ENCODE measurements at places on chromosomes 2 and 18.

GRCh38 chr2:173090276-173090877 is 14.7 kb downstream of the MAP3K20 start:
- DNase-seq: peak; percentile 47

DNA sequence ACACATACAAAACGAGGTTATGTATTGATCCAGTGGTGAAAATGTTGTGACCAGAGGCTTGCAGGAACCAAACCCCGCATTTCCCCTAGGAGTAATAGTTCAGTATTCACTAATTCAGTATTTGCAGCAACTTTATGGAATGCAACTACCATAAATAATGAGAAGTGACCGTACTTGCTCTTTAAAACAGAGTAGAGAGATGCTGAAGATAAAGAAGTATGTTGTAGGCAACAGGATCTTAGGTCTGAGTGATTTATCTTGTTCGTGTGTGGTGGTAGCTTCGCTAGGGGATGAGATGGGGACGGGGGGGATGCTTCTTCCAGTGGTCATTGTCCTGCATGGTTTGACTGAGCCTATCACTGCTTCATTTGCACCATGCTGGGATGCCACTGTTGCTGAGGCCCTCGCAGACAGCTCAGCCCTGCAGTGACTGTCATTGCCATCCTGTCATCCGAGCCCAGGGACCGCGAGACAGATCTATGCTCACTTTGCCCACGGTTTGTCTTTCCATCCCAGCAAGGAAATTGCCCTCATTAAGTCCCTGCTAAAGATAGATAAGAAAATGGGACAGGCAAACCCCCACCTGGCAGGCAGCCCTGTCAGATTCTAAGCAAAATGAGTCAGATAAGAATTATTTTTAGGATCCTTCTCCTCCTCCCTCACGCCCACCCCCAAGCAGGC is 181.3 kb downstream of the CTIF start:
- DNase-seq: no peak

DNA sequence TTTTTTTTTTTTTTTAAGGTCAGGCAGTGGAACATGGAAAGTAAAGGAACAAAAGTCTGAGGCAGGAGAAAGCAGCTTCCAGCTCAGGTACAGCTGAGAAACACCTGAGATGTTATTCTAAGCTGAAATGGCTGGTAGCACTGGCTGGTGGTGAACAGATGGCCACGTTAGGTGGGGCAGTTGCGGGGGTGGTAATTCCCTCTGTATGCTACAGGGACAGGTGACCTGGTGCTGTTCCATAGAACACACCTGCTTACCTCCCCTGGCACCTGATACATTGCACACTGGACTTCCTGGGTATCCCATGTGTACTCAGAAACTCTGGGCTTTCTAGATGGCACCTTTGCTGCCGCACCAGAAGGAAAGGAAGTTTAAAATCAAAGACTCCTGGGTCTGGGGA is 333.3 kb downstream of the SLC8A1 start:
- DNase-seq: no peak

DNA sequence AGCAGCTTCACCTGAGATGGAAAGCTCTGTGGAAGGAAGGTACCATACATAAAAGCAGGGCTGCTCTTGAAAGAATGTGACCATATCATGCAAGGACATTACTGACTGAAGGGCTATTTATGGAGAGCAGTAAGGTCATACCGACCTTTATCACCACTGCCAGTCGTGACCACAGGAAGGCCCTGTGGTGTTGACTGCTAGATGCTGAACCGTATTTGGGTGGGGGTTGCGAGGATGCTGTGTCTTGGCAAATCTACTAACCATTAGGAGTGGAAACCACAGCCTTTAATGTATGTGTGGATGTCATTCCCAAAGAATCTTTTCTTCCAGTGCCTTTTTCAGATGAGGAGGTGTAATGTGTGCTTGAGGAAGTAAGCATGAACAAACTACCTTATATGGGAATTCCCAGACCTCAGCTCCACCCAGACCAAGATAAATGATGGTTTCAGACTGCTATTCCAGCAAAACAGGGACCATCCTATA is 60.8 kb downstream of the LIMS1 start:
- no peak for DNase-seq

DNA sequence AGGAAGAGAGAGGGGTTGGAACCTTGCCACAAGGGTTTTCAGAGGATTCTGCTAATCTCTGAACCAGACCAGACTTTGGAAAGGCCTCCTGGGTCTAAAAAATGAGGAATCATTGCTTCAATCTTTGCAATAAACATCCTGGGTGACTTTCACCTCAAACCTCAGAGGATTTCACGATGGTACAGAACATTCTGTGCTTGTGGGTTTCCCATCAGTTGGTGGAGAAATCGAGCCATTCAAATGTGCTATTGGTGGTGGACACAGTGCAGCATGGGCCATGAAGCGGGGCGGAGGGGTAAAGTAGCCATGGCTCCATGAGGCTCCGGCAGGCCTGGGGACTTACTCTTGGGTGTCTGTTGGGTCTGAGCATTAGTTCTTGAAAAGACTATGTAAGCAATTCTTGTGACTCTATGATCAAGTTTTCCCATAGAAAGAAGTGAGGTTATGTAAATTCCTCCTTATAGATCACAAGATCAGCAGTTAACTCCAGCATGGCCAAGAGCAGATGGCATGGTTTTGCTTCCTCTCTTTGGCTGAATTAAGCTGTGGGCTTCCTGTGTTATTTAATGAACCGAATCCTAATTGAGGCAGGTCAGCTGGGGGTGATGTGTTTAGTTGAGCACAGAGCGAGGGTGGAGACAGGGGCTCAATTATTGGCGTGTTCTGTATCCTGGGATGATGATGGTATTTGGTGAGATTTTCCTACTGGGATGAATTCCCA is 1.9 kb upstream of the IL1R2 start:
- no peak for DNase-seq

GRCh38 chr2:85547859-85548607 is 9.1 kb downstream of the MAT2A start:
- DNase-seq: no peak

DNA sequence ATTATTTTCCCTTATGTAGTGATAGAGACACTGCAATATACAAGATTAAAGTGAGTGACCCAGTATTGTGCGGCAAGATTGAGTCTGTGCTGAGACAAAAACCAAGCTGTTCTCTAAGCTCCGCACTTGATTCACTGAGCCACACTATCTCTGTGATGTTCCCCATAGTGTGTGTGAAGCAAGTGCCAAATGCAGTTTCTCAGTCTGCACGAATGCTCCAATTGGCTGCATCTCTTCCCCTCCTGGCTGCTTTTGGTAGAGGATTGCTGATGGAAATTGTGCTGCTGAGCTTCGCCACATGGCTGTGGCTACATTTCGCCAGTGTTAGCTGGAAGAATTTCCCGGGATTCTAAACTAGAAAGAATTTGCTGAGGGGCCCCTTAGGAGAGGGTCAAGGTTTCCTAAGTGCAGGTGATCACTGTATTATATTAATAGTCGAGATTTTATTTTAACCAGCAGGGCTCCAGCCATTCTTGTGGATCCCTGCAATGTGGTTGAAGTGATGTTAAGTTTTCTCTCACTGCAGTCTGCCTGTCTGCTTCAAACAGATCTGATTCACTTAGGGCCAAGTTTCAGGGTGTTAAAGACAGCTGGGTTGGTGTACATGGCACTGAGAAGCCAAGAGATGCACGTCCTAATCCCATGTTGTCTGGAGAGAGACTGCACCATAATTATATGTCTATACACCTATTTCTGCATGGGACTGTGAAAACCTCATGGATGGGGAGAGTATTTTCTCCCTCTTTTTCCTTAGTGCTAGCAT is 317.2 kb downstream of the DCC start:
- no peak for DNase-seq

- DNase-seq: no peak
Measured at GRCh38 chr2:55230551-55230950, 1.5 kb downstream of the CLHC1 start.

- DNase-seq: no peak
Measured at GRCh38 chr2:55133467-55134315, 83.4 kb upstream of the RTN4 start.

- no peak for DNase-seq
Measured at GRCh38 chr2:230715201-230715600, 2.6 kb downstream of the CAB39 start.

- DNase-seq: no peak
Measured at GRCh38 chr2:126893606-126894005, 5.1 kb upstream of the TEX51 start.

- DNase-seq: peak; percentile 13
Measured at GRCh38 chr2:72605836-72606442, 219.9 kb downstream of the EXOC6B start.

GRCh38 chr2:24691806-24692205 is 101.4 kb downstream of the PTRHD1 start:
- DNase-seq: no peak

DNA sequence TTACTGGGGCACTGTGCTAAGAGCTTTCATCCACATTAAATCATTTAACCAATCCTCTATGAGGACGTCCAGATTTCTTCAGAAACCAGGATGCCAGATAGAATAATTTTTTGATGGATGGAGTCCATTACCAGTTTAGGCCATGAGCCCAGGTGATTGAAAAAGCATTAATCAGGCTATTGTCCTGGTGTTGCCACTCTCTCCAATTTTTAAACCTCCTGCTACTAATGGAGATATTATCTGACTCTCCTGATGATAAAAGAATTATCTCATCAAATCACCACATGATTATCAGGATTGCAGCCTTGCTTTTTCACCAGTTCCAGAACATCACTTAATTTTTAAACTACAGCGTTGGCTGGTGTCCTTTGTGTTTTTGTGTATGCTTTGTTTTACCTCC is 402.2 kb downstream of the CLIP4 start:
- DNase-seq: no peak

DNA sequence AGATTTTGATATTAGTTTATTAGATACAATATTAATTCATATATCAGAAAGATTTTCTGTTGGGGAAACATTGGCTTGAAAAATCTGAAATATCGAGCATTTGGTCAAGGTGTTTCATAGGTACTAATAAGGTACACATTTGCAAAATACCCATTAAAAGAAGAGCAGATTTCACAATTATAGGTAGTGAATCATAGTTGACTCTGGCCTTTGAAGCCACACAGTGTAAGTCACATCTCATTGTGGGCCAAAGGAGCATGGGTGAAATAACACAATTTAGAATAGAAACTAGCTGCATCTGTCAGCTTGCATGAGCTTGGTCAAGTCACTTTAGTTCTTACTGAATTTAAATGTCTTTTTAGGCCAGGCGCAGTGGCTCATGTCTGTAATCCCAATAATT is 4.9 kb downstream of the KDM3A start:
- no peak for DNase-seq

GRCh38 chr2:126444512-126444911 is 211.4 kb upstream of the GYPC start:
- no peak for DNase-seq

GRCh38 chr2:39660612-39661236 is 5.0 kb upstream of the TMEM178A start:
- no peak for DNase-seq

- no peak for DNase-seq
Measured at GRCh38 chr2:143525402-143525860, 396.2 kb downstream of the ARHGAP15 start.

DNA sequence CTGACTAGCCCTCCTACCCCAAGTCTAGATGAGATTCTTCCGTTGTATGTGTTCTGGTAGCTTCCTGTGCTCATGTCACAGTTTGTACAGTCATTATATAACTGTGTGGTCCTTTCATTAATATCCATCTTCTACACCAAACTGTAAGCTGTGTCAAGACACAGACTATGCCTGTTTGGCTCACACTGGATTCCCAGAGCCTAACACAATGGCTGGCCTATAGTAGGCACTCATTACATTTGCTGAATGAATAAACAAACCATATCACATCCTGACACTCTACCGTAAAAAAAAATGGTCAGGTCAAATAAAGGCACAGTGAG is 72.6 kb downstream of the ANKRD44 start:
- DNase-seq: no peak

- DNase-seq: no peak
Measured at GRCh38 chr2:26740346-26740745, 23.7 kb upstream of the SLC35F6 start.

DNA sequence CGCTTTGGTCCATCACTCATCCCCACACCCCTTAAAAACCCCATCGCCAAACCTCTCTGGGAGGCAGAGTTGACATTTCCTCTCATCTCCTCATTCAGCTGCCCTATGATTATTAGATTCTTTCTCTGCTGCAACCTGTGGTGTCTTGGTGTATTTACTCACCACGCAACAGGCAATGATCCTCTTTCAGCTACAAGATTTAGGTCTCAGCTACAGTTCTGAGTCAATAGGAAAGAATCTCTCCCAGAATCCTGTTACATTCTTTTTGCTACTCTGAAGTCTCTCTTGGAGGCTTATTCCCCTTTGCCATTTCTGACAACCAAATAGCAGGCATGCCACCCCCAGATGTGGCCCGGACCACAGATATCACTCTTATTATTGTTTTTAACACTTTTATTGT is 468.3 kb upstream of the GYPC start:
- DNase-seq: no peak

DNA sequence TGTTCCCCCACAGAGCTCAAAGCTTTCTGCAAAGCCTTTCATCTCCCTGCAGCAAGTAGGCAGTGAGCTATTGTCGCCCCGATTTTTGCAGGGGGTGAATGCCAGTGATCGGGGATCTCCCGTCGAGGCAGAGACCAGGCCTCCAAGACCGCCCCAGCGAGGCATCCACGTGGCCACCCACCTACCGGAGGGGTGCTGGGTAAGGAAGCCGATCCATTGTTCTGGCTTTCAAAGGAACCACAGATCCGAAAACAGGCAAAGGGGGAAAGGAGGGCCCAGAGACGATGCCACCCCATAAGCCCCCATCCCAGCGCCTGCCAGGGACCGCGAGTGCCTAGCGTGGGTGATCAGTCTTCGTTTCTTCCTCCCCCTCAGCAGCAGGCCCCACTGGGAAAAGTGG is 2.4 kb downstream of the ADRA2B start:
- DNase-seq: no peak

DNA sequence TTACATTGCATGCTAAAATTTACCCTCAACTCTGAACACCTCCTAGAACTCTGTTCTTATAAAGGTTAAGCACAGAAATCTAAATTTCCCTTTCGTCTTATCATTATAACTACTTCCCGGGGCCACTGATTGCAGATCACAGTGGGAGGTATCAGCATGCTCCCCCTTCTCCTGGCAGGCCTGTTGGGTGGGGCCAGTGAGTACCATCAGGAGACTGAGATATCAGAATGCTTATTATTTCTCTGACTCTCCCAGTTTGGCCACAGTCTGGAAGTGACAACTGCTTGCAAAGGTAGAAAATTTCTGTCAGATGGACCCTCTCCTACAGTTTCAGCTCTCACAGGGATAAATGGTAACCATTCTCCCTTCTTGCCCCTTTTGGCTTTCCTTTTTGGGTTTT is 62.6 kb downstream of the DSEL start:
- no peak for DNase-seq

GRCh38 chr18:32549248-32550110 is 78.8 kb upstream of the GAREM1 start:
- DNase-seq: peak; percentile 79
